T follicular helper cell (primary cell): ENCODE measurements at places on chromosomes 3 and 15.
A peak's percentile ranks its signal among the peaks of the same experiment; 100 is the strongest.

DNA sequence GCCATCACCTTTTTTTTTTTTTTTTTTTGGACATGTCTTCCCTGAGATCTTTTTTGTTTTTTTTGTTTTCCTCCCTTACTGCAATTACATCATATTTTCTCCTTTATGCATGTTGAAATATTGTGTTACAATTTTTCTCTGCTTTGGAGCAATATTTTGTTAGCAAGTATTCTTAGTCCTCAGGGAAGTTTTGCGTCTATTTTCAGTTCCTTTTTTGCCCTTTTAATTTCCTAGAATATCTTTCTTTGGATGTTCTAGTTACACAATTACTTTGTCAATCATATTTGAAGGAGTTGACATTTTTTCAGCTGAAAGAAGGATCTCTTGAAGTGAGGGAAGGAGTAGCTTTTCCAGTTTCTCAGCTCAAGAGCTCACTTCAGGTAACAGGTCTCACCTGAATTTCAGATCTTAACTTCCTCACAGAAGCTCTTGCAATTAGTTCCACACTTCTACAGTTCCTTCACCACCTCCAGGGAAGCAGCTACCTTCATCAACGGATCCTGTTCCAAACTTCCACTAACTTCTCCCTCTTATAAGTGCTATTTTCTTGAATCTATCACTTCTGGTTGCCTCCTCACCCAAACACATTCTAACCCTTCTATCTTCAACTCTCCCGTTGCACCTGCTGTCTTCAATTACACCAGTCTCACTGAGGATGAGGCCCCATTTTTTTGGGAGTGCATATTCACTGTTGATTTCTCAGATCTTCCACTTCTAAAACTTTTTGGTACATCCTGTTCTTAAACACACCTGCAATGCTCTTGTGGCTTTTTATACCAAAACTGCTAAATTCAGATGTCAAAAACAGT is 57.8 kb upstream of the CPOX start:
- no peak for DNase-seq

- DNase-seq = peak; percentile 32
Observed at GRCh38 chr3:184227481-184227935, 1.9 kb upstream of the VWA5B2 start.

DNA sequence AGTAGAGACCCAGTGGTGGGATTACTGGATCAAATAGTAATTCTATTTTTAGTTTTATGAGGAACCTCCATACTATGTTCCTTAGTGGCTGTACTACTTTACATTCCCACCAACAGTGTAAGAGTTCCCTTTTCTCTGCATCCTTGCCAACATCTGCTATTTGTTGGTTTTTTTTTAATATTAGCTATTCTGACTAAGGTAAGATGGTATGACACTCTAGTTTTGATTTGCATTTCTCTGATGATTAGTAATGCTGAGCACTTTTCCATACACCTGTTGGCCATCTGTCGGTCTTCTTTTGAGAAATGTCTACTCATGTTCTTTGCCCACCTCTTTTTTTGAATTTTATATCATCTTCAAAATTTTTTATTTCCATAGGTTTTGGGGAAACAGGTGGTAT is 34.2 kb upstream of the RAP2B start:
- no peak for DNase-seq

DNA sequence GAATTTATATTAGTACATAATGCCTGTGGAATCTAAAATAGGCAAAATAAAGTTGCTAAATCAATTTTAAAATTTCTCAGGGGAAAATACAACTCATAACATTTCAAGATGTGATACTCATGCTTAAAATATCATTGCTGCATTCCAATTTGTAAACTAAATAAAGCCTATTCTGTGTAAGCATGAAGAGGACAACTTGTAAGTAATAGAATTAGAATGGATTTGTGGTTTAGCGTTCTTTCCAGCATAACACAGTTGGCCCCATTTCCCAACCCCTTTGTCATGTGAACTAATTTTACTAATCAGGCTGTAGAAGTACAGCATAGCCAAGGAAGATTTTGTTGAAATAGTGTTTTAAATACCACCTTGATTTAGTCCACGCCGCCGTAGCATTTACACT is 437.2 kb downstream of the SI start:
- no peak for DNase-seq
